ENCODE measurements at places on chromosomes 2 and 18.

GRCh38 chr2:47486841-47487497 lies 84.0 kb downstream of the MSH2 start:
- H3K27ac ChIP-seq: no peak overlapping the region
- H3K36me3 ChIP-seq: peaks cover 1% of the 10 kb centered on the region
- peaks cover 23% of the 10 kb centered on the region for H3K4me1 ChIP-seq
- no peaks in the 10 kb centered on the region for H3K27me3 ChIP-seq

GRCh38 chr2:53497020-53497419 lies 270.6 kb upstream of the CHAC2 start:
- no peaks in the 10 kb centered on the region for H3K4me1 ChIP-seq
- DNase-seq: no peak
- H3K36me3 ChIP-seq: no peaks in the 10 kb centered on the region
- H3K4me3 ChIP-seq: no peak overlapping the region
- no peaks in the 10 kb centered on the region for H3K27me3 ChIP-seq

DNA sequence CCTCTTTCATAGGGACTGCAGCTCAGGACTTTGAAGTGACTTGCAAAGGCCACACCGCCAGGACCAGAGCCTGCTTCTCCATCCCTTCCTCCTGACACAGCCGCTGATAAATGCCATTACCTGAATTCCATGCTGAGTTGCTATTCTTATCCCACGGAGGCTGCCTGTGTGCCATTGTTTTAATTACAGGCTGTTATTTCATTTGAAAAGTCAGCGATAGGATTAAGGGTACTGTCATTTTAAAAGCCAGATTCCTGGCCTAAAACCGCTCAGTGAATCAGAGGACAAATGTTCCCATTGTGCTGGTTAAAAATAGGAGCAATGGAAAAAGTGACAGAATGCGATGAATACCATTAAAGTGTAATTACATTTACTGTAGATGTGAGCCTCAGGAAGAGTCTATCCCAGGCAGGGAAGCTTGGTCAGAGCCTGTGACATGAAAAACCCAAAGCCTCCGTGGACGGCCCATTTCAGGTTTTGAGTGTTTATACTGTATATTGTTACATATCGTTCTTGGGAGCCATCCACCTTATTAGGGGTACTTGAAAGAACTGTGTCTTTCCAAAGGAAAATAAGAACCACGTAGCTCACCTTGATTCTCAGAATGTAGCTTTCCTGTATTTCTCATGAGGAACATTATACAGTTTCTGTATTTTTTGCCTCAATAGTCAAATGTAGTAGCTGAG lies 41.3 kb downstream of the PDCL3 start:
- no peaks in the 10 kb centered on the region for H3K36me3 ChIP-seq
- no peaks in the 10 kb centered on the region for H3K4me1 ChIP-seq
- DNase-seq: no peak
- H3K27me3 ChIP-seq: no peaks in the 10 kb centered on the region
- no peak overlapping the region for H3K27ac ChIP-seq

- H3K4me3 ChIP-seq: no peak overlapping the region
- H3K27ac ChIP-seq: no peak overlapping the region
- no peak for DNase-seq
- H3K4me1 ChIP-seq: no peaks in the 10 kb centered on the region
- no peaks in the 10 kb centered on the region for H3K36me3 ChIP-seq
- H3K27me3 ChIP-seq: no peaks in the 10 kb centered on the region
Observed at GRCh38 chr18:67463829-67464228, 52.7 kb downstream of the DSEL start.

GRCh38 chr18:12639990-12640880 lies 17.7 kb downstream of the SPIRE1 start:
- no peaks in the 10 kb centered on the region for H3K27me3 ChIP-seq
- H3K4me3 ChIP-seq: no peak overlapping the region
- H3K36me3 ChIP-seq: no peaks in the 10 kb centered on the region
- peak overlapping the region; percentile 94 for H3K27ac ChIP-seq
- no peak for DNase-seq
